Uterus (tissue), 4 donors: ENCODE measurements at places on chromosomes 1 and 21. TPM values are rescaled to one million over a fixed set of nuclear protein-coding genes. Genes with fewer than 3 reads are reported as not detected.

GRCh38 chr1:40315795-40316594 is 1.1 kb downstream of the COL9A2 start:
- DNase-seq, result no peak
- H3K27ac ChIP-seq, result no peak overlapping the region
- no peaks in the 10 kb centered on the region for H3K36me3 ChIP-seq
- H3K4me1 ChIP-seq, result peaks cover 7% of the 10 kb centered on the region
- H3K27me3 ChIP-seq, result peaks cover 7% of the 10 kb centered on the region

DNA sequence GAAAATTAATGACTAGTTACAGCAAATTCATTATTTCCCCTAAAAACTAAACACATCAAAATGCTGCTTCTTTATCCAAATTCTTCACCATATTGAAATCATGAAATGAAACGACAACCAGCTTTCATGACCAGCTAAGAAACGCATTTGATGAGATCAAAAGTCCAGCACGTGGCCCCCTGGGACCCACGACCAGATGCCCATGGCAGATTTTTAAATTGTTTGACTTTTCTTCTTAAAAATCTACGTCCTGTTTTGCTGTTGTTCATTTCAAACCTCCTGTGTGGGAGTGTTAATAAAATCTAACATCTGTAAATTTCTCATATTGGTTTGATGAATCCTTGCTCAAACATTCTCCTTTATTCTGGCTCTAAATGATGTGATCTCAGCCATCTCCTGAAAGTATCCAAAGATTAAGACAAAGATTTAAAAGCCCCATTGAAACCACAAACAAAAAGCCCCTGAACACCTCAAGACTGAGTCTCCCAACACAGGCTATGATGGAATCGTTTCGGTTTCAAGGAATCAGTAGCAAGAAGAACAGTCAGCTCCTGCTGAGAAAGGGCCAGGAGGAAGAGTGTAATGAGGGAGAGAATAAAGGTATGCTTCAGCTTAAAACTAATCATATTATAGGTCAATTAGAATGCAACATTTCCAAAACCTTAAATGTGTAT is 523.6 kb downstream of the SMYD3 start:
- H3K27ac ChIP-seq, result no peak overlapping the region
- H3K36me3 ChIP-seq, result no peaks in the 10 kb centered on the region
- H3K4me3 ChIP-seq, result no peak overlapping the region
- H3K4me1 ChIP-seq, result no peaks in the 10 kb centered on the region
- no peak for DNase-seq

Gene ITLN2
- not detected for total RNA-seq

- H3K4me3 ChIP-seq, result no peak overlapping the region
- H3K36me3 ChIP-seq, result no peaks in the 10 kb centered on the region
- no peak for DNase-seq
- no peaks in the 10 kb centered on the region for H3K27me3 ChIP-seq
- H3K27ac ChIP-seq, result no peak overlapping the region
These were observed 41.0 kb downstream of the DEGS1 start for GRCh38 chr1:224223819-224224714.

GRCh38 chr1:187471555-187471954 is 642.8 kb downstream of the PLA2G4A start:
- no peak overlapping the region for H3K4me3 ChIP-seq
- H3K27ac ChIP-seq, result no peak overlapping the region
- no peak for DNase-seq
- no peaks in the 10 kb centered on the region for H3K36me3 ChIP-seq

GRCh38 chr21:46008893-46009621 is 27.5 kb downstream of the COL6A1 start:
- H3K36me3 ChIP-seq, result no peaks in the 10 kb centered on the region
- no peaks in the 10 kb centered on the region for H3K27me3 ChIP-seq
- no peaks in the 10 kb centered on the region for H3K4me1 ChIP-seq
- no peak for DNase-seq
- H3K4me3 ChIP-seq, result no peak overlapping the region

- DNase-seq, result no peak
- no peak overlapping the region for H3K27ac ChIP-seq
- H3K4me3 ChIP-seq, result no peak overlapping the region
- no peaks in the 10 kb centered on the region for H3K27me3 ChIP-seq
These were observed 196.7 kb upstream of the DAB1 start for GRCh38 chr1:57620605-57621004.

Gene ADAMTS1
- total RNA-seq, result 194 TPM

- no peak overlapping the region for H3K4me3 ChIP-seq
- DNase-seq, result no peak
- H3K4me1 ChIP-seq, result no peaks in the 10 kb centered on the region
- no peaks in the 10 kb centered on the region for H3K27me3 ChIP-seq
- H3K27ac ChIP-seq, result no peak overlapping the region
These were observed 61.3 kb downstream of the B3GALNT2 start for GRCh38 chr1:235442788-235443429.

GRCh38 chr1:54297596-54298283 is 97.8 kb downstream of the MRPL37 start:
- no peak for DNase-seq
- H3K27me3 ChIP-seq, result no peaks in the 10 kb centered on the region
- peak overlapping the region; percentile 71 for H3K27ac ChIP-seq
- peaks cover 12% of the 10 kb centered on the region for H3K4me1 ChIP-seq
- no peaks in the 10 kb centered on the region for H3K36me3 ChIP-seq

DNA sequence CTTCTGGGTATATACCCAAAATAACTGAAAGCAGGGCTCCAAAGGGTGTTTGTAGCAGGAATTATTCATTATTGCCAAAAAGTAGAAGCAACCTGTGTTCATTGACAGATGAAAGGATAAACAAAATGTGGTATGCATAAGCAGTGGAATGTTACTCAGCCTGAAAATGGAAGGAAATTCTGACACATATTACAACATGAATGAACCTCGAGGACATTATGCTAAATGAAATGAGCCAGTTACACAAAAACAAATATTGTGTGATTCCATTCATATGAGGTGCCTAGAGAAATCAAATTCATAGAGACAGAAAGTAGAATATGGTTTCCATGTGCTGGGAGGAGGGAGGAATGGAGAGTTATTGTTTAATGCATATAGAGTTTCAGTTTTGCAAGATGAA is 86.3 kb upstream of the ARTN start:
- no peaks in the 10 kb centered on the region for H3K36me3 ChIP-seq
- no peak for DNase-seq
- no peak overlapping the region for H3K27ac ChIP-seq
- no peaks in the 10 kb centered on the region for H3K4me1 ChIP-seq

DNA sequence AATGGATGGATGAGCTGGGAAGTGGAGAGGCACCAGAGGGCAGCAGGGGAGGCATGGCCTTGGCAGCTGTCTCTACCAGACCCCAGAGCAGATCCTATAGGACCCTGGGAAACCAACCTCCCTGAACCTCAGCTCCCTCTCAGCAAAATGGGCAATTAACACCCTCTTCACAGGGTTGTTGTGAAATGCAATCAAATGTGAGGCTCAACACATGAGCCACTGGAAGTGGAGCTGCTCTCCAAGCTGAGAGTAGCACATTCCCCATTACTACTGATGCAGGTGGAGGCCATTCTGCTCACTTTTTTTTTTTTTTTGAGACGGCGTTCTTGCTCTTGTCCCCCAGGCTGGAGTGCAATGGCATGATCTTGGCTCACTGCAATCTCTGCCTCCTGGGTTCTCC is 6.5 kb upstream of the SYNC start:
- H3K4me3 ChIP-seq, result no peak overlapping the region
- H3K36me3 ChIP-seq, result no peaks in the 10 kb centered on the region
- no peak overlapping the region for H3K27ac ChIP-seq
- no peaks in the 10 kb centered on the region for H3K4me1 ChIP-seq
- DNase-seq, result no peak

GRCh38 chr1:94335950-94336349 is 82.2 kb upstream of the ABCD3 start:
- peak; percentile 66 for DNase-seq
- H3K4me1 ChIP-seq, result no peaks in the 10 kb centered on the region
- no peak overlapping the region for H3K27ac ChIP-seq
- no peak overlapping the region for H3K4me3 ChIP-seq

DNA sequence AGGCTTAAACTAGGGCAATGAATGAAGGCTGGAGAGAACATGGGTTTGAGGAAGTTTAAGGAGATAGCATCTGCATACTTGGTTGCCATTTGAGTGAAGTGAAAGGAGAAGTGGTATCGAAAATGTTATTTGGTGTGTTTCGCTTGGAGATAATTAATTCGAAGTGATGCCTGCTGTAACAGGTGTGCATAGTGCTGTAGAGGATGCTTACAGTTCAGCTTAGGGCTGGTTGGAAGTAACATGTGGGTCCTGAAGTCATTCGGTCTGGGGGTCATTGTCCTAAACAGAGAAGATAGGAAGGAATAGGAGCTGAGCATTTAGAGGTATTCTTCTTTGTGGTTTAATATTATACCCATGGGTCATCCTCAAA is 301 bp upstream of the NUDT17 start:
- peak overlapping the region; percentile 84 for H3K27ac ChIP-seq
- peak overlapping the region; percentile 48 for H3K4me3 ChIP-seq
- H3K27me3 ChIP-seq, result no peaks in the 10 kb centered on the region

GRCh38 chr1:165279882-165280281 is 76.6 kb downstream of the LMX1A start:
- no peak overlapping the region for H3K27ac ChIP-seq
- H3K4me1 ChIP-seq, result no peaks in the 10 kb centered on the region
- no peak for DNase-seq

DNA sequence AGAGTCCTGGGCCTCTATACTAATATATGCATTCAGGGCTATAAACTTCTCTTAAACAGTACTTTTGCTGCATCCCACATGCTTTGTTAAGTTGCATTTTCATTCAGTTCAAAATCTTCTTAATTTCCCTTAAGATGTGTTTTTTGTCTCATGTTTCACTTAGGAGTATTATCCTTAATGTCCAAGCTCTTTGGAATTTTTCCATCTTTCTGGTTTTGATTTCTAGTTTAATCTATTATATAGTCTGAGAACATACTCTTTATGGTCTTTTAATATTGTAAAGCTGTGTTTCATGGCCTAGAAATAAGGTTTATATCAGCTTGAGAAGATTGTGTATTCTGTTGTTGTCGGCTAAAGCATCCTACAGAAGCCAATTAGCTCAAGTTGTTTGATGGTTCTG is 1041.8 kb downstream of the PLA2G4A start:
- no peak overlapping the region for H3K4me3 ChIP-seq
- no peaks in the 10 kb centered on the region for H3K36me3 ChIP-seq
- H3K27ac ChIP-seq, result no peak overlapping the region
- H3K27me3 ChIP-seq, result no peaks in the 10 kb centered on the region

DNA sequence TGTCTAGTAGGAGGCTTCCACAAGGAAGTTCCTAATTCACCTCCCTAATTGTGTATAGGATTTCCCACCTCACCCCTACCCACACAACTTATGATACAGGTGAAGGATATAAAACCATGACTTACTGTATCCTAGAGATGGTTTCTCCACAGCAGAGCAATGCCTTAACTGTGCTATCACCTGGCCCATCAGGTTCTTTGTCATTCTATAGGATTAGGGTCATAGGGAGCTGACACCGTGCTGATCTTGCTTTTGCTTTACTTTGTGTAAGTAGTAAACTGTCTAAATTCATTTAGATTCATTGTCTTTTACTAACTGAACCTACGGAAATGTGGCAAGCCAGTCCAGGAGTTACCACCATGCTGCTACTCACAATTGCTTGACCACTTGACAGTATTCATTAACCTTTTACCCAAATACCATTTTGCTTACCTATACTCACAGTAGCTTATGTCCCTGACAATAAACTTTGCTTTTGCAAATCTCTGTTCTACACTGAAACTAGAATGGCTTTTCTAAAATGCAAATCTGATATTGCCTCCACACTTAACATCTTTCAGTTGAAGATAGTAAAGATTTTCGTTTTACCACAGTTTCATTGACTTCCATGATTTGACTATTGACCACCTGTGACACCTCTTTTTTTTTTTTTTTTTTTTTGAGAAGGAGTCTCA is 147.6 kb downstream of the IFI44 start:
- no peak overlapping the region for H3K27ac ChIP-seq
- no peak overlapping the region for H3K4me3 ChIP-seq
- H3K4me1 ChIP-seq, result no peaks in the 10 kb centered on the region

- H3K4me1 ChIP-seq, result no peaks in the 10 kb centered on the region
- no peak overlapping the region for H3K27ac ChIP-seq
- H3K36me3 ChIP-seq, result no peaks in the 10 kb centered on the region
- H3K27me3 ChIP-seq, result no peaks in the 10 kb centered on the region
- no peak for DNase-seq
These were observed 10.1 kb upstream of the BMP8A start for GRCh38 chr1:39481289-39481688.

Gene CFHR1
- total RNA-seq, result not detected

DNA sequence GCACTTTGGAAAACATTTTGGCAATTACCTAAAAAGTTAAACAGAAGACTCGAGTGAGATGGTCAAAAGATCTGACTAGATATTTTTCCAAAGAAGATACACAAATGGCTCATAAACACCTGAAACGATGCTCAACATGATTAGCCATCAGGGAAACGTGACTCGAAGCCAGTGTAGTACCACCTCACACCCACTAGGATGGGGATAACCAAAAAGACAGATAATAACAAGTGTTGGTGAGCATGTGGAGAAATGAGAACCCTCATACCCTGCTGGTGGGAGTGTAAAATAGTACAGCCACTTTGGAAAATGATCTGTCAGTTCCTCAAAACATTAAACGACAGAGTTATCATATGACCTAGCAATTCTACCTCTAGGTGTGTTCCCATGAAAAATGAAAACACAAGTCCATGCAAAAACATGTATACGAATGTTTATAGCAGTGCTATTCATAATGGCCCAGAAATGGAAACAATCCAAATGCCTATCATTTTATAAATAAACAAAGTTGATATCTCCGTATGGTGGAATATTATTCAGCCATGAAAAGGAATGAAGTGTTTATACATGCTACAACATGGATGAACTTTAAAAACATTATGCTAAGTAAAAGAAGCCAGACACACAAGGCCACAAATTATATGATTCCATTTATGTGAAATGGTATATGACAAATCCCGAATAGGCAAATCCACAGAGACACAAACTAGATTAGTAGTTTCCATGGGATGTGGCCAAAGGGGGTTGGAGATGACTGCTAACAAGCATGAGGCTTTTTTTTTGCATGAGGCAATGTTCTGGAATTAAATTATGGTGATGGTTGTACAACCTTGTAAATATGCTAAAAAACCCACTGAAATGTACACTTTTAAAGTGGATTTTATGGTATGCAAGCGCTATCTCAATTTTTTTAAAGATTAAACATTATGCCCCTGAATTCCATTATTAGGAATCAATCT is 625.3 kb downstream of the KIF26B start:
- H3K4me3 ChIP-seq, result no peak overlapping the region
- no peaks in the 10 kb centered on the region for H3K36me3 ChIP-seq
- no peak for DNase-seq

DNA sequence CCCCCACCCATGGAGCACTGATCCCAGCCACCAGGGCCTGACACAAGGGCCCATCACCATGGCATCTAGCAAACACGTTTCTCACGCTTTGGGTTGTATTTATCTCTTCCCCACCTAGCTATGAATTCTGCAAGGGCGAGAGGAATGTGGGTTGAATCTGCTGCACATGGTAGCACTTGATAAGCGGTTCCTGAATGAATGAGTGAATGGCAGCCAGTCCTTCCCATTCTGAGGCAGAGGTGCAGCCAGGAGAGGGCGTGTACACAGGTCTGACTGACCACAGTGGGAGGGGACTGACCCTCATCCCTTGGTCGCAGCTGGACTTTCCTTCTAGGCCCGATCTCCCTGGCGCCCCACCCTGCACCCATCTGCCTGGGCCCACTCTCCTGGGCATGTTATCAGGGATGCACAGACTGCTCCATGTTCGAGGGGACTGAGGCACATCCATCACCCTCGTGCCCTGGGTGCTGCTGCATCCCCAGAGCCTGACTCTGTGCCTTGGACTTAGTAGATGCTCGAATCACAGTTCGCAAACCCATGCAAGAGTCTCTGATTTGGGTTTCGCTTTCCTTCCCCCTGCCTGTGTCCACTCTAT is 1.0 kb downstream of the RD3 start:
- no peak for DNase-seq
- no peaks in the 10 kb centered on the region for H3K36me3 ChIP-seq
- no peak overlapping the region for H3K27ac ChIP-seq
- H3K4me1 ChIP-seq, result no peaks in the 10 kb centered on the region
- H3K4me3 ChIP-seq, result no peak overlapping the region

Gene C4BPA
- total RNA-seq, result not detected
